ENCODE measurements at places on chromosomes 3 and 15.

DNA sequence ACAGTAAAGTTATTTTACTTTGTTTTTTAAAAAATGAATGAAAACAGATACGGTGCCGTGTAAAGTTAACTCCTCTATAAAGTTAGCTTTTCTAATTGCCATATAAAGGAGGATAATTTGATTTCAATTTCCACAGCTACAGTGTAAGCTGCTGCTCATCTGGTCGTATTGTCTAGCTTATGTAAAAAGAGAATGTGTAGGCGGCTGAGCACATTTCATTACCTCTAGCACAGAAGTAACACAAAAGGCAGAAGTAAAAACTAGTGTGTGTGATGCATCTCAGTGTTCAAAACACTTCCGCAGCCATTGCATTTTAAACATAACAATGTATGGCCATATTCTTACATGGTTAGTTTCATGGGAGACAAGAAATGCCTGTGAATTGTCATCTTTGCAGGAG is 105.0 kb upstream of the P2RY1 start:
- no peak for DNase-seq

DNA sequence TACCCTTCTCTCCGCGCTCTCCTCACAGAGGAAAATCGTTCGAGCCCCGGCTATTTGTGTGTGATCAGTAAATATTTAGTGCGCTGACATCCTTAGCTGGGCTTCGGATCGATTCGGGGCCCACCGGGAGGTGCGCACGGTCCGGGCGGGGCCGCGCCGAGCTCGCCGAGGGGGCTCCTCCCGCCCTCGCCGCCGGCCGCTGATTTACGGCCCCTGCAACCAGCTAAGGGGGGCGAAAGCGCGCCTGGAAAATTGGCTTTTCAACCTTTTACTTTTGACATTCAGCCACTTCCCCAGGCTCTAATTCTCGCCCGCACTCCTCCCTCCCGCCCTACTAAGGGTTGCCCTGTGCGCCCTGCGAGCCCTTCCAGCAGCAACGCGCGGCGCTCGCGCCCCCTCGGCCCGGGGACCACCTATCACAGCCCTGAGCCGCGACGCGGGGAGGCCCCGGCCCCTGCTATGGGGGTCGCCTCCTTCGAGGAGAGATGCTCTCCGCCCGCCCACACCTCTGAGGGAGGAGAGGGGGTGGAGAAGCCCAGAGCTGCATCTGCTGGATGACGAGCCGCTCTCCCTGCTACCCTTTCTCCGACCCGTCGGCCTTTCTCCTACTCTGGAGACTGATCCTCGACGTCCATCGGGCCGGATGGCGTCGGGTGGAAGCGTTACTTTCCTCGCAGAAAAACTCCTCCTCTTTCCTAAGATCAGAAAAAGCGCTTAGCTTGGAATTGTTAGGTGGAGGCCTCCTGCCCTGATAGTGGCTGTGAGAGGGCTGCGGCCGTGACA is 7.8 kb upstream of the NR2F2 start:
- no peak for DNase-seq

GRCh38 chr3:7371693-7372572 is 511.0 kb downstream of the GRM7 start:
- no peak for DNase-seq

- no peak for DNase-seq
These were observed 34.6 kb upstream of the DNAJC13 start for GRCh38 chr3:132382688-132383194.

GRCh38 chr3:147838652-147839051 is 429.5 kb downstream of the ZIC1 start:
- DNase-seq = no peak

DNA sequence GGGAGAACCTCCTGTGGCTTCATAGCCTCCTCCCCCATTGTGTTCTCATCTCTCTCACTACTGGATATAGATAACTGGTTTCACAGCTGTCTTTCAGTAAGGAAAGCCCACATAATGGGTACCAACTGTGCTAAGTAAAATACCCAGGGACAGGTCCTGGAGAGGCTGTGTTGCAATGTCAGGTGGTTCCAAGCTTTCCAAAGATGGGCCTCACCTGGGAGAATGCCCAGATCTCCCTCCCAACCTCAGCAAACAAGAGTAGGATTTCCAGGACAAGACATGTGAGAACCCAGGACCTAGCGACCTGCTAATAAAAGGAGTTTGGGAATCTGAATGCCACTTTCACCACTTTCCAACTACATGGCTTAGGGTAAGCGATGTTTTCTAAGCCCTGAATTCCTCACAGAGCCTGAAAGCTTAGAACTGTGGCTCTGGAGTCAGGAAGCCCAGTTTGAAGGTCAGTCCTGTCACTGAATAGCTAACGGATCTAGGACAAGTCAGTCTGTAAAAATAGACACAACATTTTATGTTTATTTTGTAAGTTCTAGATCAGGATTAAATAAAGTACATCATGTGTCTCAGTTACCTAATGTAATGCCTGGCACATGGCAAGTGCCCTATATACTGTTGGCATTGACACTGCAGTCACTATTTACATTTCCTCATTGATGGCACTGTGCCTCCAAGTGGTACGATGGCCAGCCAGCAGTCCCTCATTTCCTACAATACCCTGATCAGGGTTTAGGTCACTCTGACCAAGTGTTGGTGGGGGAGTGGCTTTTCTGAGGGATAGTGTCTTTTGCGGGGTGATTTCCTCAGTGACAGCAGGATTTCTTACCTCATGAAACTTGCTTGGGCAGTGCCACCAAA is 11.9 kb downstream of the CERS3 start:
- DNase-seq = no peak

- no peak for DNase-seq
These were observed 449.6 kb upstream of the TGFBR2 start for GRCh38 chr3:30156586-30157498.

GRCh38 chr3:72080095-72080494 is 295.1 kb upstream of the PROK2 start:
- no peak for DNase-seq

DNA sequence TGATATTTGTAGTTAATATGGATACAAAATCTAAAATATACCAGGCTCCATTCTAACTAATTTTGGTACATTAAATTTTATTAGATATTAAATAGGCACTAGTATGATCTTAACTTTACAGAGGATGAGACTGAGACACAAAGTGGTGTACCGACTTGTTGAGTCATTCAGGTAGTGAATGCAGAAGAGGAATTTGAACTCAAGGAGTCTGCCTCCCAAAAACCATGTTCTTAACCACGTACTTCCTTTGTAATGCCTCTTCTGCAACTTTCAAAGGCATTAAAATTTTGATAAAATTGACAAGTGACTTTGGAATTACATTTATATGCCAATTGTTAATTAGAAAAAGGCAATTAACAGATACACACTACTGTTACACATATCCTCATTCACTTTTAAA is 61.8 kb downstream of the ZBBX start:
- DNase-seq = no peak

DNA sequence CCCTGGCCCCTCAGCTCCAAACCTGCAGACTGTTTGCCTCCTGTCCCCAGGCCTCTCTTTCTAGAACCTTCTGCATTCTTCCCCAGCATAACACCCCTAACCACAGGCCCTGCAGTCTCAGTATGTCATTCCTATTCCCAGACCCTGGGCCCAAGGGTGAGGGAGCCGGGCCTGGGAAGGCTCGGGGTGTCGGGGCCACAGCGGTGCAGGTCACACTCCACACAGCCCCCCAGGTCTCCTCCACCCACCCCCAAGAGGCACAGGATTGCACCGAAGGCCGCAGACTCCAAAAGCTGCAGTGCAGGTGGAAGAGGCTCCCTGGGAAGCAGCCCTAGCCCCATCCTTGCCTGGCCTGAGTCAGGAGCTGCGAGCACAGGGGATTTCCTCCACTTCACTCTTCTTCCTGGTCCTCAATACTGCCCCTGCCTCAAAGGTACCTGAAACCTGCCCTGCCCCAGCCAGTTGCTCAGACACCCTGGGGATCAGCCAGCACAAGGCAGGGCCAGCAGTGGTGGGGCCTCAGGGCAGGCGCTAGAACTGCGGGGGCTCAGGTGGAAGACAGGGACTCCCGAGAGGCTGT is 31.1 kb downstream of the TNK2 start:
- DNase-seq = no peak

DNA sequence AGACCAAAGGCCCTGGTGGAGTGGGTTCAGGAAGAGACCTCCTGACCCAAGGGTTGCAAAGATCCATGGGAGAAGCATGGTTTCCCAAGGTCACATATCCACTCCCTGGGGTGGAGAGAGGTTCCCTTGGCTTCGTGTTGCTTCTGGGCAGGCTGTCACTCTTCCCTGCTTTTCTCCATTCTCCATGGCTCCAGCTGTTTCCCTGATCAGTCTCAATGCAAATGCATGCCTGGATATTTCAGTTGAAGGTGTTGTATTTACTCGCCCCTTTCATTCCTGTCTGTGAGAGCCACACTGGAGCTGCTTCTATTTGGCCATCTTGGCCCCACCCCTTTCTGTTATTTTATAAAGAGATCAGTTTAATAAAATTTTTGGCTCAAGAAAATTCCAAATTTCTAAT is 95.0 kb upstream of the PLSCR4 start:
- no peak for DNase-seq

GRCh38 chr15:60208709-60209108 is 189.1 kb downstream of the ANXA2 start:
- DNase-seq = no peak

DNA sequence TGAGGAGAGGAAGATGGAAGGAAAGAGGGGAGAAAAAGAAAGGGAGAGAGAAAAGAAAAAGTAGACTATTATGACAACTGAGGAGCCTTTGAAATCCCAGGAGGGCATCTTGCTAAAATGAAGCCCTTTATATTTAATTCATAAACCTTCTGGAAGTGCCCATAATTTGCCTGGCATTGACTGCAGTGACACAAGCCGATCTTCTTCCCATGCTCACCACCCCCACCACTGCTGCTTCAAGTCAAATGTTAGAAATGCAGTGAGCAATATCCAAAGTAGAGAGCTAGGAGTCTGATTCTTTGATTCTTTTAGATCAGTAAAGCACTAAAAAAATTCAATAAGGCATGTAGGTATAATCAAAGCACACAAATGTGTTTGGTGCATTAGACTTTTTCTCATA is 138.7 kb upstream of the SNTN start:
- no peak for DNase-seq

GRCh38 chr15:99212406-99212805 is 37.0 kb downstream of the TTC23 start:
- DNase-seq = no peak

GRCh38 chr3:153621953-153622352 is 459.9 kb downstream of the RAP2B start:
- DNase-seq = peak; percentile 20

- DNase-seq = no peak
These were observed 536.7 kb upstream of the TBL1XR1 start for GRCh38 chr3:177733936-177734335.

- no peak for DNase-seq
These were observed 293.5 kb downstream of the KBTBD8 start for GRCh38 chr3:67291287-67292252.

DNA sequence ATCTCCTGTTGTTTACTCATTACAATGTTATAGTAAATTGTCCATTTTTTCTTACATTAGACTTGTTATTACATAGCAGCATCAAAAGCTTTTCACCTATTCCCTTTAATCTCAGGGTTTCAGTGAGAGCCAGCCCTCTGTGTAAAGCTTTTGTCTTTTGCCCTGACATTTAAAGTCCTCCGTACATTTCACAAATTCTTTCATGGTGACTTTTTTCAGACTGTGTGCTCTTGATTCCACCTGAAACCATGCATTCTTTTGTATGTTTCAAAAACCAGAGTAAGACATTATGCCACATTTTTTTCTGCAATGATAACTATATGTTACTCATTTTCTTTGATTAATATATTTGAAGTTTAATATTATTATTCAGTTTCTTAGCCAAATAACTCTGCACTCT is 781.4 kb upstream of the ROBO1 start:
- DNase-seq = no peak

GRCh38 chr15:71290881-71291635 is 175.8 kb downstream of the THSD4 start:
- no peak for DNase-seq

DNA sequence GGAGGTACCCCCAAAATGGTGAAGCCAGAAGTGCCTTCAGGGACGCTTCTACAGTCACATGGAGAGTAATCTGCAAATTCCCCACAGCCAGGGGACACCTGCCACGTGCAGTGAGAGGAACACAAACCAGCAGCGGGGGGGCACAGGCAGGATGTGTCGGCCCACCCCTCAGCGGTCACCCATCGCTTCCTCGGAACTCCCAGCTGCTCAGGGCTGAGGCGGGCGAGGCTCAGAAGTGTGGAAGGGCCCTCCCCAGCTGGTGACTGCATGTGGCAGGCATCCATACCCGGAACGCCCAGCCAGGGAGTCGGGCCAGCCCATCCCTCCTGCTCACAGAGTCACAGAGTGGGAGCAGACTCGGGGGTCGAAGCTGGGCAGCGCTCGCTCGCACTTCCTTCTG is 63.7 kb downstream of the SLC12A8 start:
- no peak for DNase-seq

DNA sequence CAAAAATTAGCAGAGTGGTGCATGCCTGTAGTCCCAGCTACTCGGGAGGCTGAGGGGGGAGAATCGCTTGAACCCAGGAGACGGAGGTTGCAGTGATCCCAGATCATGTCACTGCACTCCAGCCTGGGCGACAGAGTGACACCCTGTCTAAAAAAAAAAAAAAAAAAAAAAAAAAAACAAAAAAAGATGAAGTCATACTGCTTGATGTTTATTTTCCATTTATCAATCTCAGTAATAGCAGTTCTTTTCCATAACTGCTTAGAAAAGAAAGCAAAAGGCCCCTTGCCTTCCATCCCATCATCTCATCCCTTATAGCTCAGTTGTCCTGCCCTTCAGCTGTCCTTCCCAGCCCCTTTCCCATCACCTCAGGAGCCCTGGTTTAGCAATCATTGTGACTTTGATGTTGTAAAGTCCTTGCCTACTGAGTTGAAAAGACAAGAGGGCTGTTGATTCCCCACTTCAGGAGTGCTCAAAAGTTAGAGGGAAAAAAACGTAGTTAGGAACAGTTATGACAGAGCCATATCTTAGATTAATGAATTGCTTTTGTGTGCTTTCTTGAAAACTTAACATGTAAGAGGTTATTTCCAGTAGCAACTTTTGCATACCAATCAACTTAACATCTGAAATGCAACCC is 18.0 kb upstream of the THRB start:
- no peak for DNase-seq

DNA sequence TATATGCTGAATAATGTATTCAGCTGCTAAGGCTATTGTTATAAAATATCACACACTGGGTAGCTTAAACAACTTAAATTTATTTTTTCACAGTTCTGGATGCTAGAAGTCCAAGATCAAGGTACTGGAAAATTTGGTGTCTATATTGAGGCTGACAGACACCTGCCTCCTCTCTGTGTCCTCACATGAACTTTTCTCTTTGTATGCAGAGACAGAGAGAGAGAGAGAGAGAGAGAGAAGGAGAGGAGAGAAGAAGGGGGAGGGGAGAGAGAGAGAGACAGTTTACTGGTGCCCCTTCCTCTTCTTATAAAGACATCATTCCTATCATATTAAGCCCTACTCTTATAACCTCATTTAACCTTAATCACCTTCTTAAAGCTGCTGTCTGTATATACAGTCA is 320.1 kb upstream of the THBS1 start:
- no peak for DNase-seq

All from GM19239 (cell line).